ENCODE measurements at places on chromosomes 6 and 20.
A peak's percentile ranks its signal among the peaks of the same experiment; 100 is the strongest.

DNA sequence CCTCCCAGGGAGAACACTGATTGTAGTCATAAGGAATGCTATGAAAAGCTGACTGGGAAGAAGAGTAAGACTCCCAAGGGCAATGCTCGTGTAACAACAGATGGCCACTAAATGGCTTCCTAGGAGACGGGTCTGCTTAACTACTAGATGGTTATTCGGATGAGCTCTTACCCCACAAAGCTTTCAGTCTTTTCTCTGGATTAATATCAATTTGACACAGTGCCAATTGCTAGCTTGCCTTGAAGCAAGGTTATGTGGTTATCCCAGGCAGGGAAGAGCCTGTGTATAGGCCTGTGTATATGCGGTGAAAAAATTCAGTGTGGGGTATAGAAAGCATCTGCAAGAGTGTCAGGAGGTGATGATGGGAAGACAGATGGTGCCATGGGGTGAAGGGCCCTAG is 86.4 kb upstream of the NOX3 start:
- DNase-seq = no peak

- DNase-seq = no peak
Observed at GRCh38 chr20:46347841-46348803, 39.8 kb upstream of the CDH22 start.

- DNase-seq = peak; percentile 91
Observed at GRCh38 chr6:106629103-106629858, at the start of the genes QRSL1 and RTN4IP1. Gene QRSL1 (plus strand): TSS chr6:106629578. CDS start chr6:106629682, 104 bp downstream. Gene RTN4IP1 (minus strand): TSS chr6:106629498. CDS start chr6:106629021, 477 bp downstream.

DNA sequence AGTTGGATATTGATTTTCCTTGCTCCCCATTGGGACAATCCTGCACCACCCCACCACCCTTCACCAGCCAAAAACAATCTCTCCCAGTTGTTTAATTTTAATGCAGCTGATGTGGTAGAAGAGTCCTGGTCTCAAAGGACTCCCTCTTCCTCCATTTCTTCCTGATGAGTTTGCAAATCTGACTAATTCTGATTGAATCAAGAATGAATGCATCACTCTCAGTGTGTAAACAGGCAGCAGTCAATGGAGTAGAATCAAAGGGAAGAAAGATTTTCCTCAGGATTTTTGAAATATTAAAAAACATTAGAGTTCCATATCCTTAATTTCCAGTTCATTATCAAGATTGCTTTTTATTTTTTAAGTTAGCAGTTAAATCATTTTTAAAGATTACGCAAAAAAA is 54.0 kb downstream of the PLG start:
- no peak for DNase-seq

GRCh38 chr6:7150381-7151064 is 42.8 kb downstream of the RREB1 start:
- no peak for DNase-seq

DNA sequence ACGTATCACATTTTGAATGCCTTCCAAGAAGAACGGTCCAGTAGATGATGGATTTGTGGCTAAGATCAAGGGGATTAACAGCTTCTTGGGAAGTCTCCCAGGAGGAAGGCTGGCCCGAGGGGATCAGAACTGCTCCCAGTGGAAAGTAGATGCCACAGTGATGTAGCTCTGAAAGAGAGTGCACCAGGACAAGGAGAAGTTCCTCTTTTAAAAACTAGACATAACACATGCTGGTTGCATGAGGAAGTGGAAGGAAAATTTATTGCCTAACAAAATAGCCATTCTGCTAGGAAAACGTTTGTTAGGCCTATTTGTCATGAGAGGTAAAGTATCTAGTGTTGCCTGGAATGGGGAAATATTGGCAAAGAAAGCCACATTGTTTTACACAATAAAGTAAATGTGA is 87.8 kb downstream of the CDH26 start:
- DNase-seq = no peak

DNA sequence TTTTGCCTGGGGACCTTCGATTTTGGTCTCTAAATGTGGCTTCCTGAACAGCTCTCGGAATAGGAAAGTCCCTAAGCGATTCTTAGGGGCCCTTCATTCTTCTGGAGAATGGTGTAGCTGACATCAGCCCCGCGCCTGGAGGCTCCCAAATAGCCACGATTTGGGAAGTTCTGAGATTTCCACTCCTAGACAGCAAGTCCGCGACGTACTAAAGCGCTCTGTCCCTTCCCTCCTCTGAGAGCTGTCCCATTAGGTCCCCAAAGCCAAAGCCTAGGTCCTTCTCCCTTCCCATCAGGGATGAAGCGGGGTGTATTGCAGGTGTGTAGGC is 756 bp downstream of the MOXD1 start:
- DNase-seq = no peak
